ENCODE measurements at places on chromosomes 7 and 10.
A peak's percentile ranks its signal among the peaks of the same experiment; 100 is the strongest.

GRCh38 chr10:78502210-78502936, 468.7 kb downstream of the RPS24 start:
- no peaks in the 10 kb centered on the region for H3K4me1 ChIP-seq
- DNase-seq, result peak; percentile 34
- no peaks in the 10 kb centered on the region for H3K36me3 ChIP-seq
- H3K27ac ChIP-seq, result no peak overlapping the region
- H3K27me3 ChIP-seq, result no peaks in the 10 kb centered on the region
- H3K4me3 ChIP-seq, result no peak overlapping the region

DNA sequence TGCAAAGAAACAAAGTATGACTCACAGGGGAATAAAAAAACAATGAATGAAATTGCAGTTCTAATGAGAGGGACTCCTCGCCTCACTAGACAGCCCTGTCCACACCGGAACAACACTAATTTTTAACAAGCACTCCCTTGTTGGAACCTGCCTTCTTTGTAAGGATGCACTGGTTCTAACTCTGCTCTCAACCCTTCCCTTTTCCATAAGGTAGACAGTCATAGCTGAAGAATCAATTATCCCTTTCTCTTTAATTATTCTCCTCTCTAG, 65.1 kb downstream of the TSPAN12 start:
- H3K4me1 ChIP-seq, result no peaks in the 10 kb centered on the region
- no peaks in the 10 kb centered on the region for H3K36me3 ChIP-seq
- no peak overlapping the region for H3K4me3 ChIP-seq

DNA sequence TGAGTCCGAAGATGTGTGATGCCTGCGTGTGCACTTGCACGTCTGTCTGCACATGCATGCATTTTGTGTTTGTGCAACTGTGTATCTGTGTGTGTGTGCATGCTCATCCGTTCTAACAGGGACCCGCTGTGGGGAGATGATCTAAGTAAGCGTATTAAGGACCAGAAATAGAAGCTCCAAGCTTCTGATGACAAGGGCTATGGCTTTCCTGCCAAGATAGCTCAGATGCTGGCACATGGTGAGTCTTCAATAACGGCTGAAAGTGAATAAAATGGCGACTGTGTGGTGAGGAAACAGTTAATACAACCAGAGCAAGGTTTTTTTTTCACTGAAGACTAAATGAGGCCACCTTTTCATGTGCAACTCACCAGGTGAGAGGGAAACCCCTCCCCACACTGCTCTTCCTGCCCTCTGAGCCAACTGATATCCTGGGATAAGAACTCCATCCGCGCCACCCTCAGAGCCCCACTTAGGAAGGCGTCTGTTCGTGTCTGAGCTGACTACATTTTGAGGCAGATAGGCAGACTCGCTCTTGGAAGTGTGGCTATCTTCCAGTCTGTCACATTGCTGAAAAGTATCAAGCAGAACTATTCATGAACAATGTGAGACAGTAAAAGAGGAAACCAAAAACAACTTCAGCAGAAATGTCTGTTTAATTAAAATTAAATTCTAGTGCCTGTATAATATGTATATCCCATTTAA, 47.4 kb upstream of the TCERG1L start:
- H3K4me3 ChIP-seq, result no peak overlapping the region
- DNase-seq, result no peak
- no peaks in the 10 kb centered on the region for H3K36me3 ChIP-seq

DNA sequence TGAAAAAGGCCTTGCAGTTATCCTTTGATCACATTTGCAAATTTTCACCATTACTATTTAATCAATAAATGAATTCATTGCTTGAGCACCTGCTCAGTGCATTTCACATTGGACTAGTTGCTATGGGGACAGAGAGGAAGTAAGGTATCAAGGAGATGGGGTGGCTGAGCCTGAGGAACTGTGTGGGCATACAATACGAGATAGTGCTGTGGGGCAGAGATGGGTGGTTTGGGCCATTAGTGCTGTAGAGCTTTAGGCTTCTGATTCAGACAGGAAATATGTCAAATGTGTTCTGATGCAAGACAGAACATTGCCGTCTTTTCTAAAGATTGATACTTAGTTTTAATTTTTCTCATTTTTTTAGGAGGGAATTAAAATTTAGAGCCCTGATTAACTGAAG, 13.2 kb downstream of the ITGB8 start:
- no peaks in the 10 kb centered on the region for H3K36me3 ChIP-seq
- no peak for DNase-seq
- no peaks in the 10 kb centered on the region for H3K4me1 ChIP-seq
- H3K27ac ChIP-seq, result no peak overlapping the region
- no peaks in the 10 kb centered on the region for H3K27me3 ChIP-seq
- no peak overlapping the region for H3K4me3 ChIP-seq

DNA sequence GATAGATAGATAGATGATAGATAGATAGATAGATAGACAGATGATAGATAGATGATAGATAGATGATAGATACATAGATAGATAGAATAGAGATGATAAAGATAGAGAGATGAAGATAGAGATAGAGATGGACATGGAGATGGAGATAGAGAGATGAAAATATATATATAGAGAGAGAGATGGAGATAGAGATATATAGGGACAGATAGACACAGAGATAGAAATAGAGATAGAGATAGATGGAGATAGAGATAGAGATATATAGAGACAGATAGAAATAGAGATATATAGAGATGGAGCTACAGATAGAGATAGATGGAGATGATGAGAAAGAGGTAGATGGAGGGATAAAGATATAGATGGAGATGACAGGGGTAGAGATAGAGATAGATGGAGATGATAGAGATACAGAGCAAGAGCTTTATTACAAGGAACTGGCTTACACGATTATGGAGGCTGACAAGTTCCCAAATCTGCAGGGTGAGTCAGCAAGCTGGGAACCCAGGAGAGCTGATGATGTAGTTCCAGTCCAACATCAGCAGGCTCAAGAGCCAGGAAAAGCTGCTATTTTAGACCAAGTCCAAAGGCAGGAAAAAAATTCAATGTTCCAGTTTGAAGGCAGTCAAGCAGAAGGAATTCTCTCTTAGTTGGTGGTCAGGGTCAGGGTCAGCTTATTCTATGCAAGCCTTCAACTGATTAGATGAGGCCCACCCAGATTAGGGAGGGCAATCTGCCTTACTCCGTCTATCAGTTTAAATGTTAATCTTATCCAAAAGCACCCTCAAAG, 37.1 kb downstream of the CAV1 start:
- DNase-seq, result peak; percentile 69
- peaks cover 20% of the 10 kb centered on the region for H3K36me3 ChIP-seq
- no peaks in the 10 kb centered on the region for H3K27me3 ChIP-seq
- no peak overlapping the region for H3K27ac ChIP-seq

- DNase-seq, result no peak
- no peak overlapping the region for H3K27ac ChIP-seq
- H3K27me3 ChIP-seq, result peaks cover 2% of the 10 kb centered on the region
- H3K36me3 ChIP-seq, result no peaks in the 10 kb centered on the region
- H3K4me3 ChIP-seq, result no peak overlapping the region
These were observed 152.1 kb upstream of the KMT2E start for GRCh38 chr7:104861729-104862390.

DNA sequence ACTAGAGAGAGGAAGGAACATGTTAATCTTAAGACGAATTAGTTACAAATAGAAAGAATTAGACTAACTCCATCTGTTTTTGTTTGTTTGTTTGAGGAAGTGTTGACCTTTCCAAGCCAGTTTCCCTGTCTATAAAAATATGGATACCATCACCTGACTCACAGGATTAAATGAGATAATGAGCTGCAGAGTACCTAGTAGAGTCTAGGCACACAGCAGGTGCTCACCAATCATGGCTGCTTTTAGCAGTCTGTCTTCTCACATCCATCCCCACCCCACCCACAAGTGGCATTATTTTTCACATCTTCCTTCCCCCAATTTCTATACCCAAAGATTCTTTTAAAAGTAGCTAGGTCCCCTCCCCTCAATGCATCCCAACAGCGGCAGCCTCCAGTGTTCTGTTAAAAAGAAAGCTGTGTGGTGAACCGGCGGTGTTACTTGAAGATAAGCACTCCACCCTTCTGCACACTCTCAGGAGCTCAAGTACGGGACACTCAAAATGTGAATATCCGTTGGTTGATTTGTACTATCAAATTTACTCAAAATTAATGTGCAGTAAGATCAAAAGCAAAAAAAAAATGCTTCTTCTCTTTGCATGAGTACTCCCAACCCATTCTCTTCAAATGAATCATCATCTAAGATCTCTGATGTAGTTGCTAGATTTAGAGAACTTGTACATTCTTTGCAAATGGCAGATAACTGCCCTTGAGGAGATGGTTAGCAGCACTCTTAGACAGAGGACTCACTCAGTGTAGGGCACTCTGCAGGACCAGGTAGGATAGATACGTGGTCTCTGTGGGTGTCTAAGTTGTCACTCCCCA, 145.4 kb upstream of the ASAH2 start:
- no peaks in the 10 kb centered on the region for H3K27me3 ChIP-seq
- H3K27ac ChIP-seq, result no peak overlapping the region
- H3K36me3 ChIP-seq, result no peaks in the 10 kb centered on the region
- peak; percentile 84 for DNase-seq
- H3K4me3 ChIP-seq, result no peak overlapping the region
- H3K4me1 ChIP-seq, result peaks cover 15% of the 10 kb centered on the region

DNA sequence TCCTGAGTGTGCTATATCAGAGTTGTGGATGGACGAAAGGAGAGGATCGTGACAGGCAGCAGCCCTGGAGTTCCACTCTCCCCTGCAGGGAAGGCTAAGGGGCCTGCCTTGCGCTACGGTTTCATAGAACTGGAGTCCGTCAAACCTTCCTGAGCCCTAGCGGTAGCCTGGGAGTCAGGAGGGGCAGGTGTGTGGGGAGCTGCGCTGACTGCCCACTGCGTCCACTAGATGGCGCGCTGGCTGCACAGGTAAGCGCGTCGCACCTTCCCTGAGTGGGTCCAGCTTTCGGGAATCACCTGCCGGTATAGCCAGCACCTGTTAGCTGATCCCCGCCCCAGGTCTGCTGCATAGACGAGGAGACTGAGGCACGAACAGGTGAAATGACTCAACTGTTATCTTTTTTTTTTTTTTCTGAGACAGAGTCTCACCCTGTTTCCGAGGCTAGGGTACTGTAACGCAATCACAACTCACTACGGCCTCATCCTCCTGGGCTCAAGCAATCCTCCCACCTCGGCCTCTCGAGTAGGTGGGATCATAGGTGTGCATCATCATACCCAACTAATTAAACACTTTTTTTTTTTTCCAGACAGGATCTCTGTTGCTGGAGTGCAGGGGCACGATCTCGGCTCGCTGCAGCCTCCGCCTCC, 20.2 kb upstream of the BAIAP2L1 start:
- DNase-seq, result peak; percentile 32
- peaks cover 10% of the 10 kb centered on the region for H3K4me1 ChIP-seq
- no peaks in the 10 kb centered on the region for H3K36me3 ChIP-seq
- no peak overlapping the region for H3K4me3 ChIP-seq
- no peak overlapping the region for H3K27ac ChIP-seq

- H3K36me3 ChIP-seq, result no peaks in the 10 kb centered on the region
- DNase-seq, result peak; percentile 69
- H3K27me3 ChIP-seq, result no peaks in the 10 kb centered on the region
- H3K4me3 ChIP-seq, result peak within 1 kb of the TSS; percentile 91
- no peaks in the 10 kb centered on the region for H3K4me1 ChIP-seq
These were observed at the start of gene FGFBP3 for GRCh38 chr10:91909117-91909677. TSS of gene FGFBP3 (minus strand) at chr10:91909486. CDS start at chr10:91908969, 517 bp downstream.

DNA sequence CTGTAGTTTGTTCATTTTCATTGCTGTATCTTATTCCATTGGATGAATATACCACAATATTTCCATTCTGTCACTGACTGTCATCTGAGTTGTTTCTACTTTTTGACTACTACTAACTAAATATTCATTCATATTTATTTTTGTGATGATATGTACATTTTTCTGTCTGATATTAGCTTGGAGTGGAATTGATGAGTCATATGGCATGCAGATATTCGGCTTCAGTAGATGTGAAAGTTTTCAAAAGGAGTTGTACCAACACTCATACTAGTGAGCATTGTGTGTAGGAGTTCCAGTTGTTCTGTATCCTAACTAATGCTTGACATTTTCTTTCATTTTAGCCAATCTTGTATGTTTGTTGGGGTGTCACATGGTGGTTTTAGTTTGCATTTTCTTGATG, 7.7 kb downstream of the RUNDC3B start:
- no peaks in the 10 kb centered on the region for H3K4me1 ChIP-seq
- no peak overlapping the region for H3K27ac ChIP-seq
- no peaks in the 10 kb centered on the region for H3K27me3 ChIP-seq
- no peak for DNase-seq
- H3K4me3 ChIP-seq, result no peak overlapping the region
- H3K36me3 ChIP-seq, result no peaks in the 10 kb centered on the region

DNA sequence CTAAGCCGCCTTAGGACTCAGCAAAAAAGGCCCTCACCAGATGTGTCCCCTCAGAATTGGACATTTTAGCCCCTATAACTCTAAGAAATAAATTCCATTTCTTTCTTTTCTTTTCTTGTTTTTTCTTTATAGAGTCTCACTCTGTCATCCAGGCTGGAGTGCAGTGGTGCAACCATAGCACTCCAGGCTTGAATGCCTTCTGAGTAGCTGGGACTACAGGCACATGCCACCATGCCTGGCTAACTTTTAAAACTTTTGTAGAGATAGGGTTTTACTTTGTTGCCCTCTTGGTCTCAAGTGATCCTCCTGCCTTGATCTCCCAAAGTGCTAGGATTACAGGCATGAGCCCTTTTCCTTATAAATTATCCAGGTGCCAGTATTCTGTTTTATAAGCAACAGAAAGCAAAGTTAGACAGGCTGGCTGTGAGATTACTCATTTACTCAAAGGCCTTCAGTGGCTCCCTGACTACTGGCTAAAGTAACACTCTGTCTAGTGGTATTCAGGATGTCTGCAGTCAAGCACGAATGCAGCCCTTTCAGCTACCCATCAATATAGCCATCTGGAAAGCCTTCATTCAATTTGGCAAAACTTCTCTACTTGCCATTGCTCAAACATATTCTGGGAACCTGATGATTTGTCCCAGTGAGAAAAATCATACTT, 128.6 kb downstream of the ICA1 start:
- H3K4me1 ChIP-seq, result no peaks in the 10 kb centered on the region
- no peak overlapping the region for H3K27ac ChIP-seq
- no peak for DNase-seq
- H3K27me3 ChIP-seq, result no peaks in the 10 kb centered on the region
- H3K36me3 ChIP-seq, result no peaks in the 10 kb centered on the region

DNA sequence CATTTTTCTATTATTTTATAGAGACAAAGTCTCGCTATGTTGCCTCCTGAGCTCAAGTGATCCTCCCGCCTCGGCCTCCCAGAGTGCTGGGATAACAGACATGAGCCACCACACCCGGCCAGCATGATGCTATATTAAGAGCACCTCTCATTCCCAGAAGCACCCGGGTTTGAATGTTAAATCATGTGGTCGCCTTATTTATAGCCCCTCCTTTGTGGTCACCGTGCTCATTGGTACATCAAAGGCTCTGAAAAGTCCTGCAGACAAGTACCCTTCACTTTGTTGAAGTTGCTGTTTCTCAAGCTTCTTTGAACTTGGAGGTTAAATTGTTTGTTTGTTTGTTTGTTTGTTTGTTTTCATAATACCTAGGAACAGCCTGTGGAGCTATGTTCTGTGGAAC, 40.0 kb downstream of the CLIP2 start:
- peaks cover 2% of the 10 kb centered on the region for H3K4me1 ChIP-seq
- no peak for DNase-seq
- H3K27ac ChIP-seq, result no peak overlapping the region
- no peak overlapping the region for H3K4me3 ChIP-seq

All from fibroblast of lung (primary cell).